ENCODE measurements at places on chromosomes 6 and 20.

DNA sequence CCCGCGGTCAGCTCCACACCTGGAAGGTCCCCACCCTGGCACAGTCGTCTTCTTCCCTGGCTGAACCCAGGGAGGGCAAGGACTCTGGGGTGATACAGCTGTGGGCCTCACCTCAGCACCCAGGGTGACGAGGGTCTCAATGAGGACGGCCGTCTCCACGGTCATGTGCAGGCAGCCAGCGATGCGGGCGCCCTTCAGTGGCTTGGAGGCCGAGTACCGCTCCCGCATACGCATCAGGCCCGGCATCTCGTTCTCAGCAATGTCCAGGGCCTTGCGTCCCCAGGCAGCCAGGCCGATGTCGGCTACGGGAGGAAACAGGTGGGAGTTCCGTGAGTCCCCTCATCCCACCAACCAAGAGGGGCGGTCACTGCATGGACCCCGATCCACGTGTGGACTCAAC lies 7.9 kb downstream of the AHCY start:
- DNase-seq: no peak

DNA sequence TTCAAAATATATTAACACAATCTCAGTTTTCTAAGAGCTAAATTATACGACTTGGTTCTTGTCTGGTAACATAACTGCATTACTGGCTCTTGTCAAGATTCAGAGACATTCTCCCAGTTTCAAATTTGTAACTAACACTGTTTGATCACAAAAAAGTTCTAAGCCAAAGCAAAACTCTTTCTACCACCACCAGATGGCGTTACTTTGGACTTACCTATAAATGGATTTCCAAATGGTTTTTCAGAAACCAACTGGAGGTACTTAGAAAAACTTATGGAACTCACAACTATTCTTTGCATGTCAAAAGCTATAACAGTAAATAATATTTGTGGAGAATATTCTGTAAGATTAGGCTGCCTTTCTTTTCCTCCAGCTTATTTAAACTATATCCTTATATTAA lies 34.2 kb upstream of the GFRAL start:
- DNase-seq: no peak

- peak; percentile 28 for DNase-seq
These were observed 57.7 kb downstream of the PPP1R16B start for GRCh38 chr20:38863024-38863851.

GRCh38 chr6:13422681-13423221 lies 64.6 kb downstream of the GFOD1 start:
- no peak for DNase-seq
